ENCODE measurements at places on chromosomes 6 and 20.
A peak's percentile ranks its signal among the peaks of the same experiment; 100 is the strongest.

DNA sequence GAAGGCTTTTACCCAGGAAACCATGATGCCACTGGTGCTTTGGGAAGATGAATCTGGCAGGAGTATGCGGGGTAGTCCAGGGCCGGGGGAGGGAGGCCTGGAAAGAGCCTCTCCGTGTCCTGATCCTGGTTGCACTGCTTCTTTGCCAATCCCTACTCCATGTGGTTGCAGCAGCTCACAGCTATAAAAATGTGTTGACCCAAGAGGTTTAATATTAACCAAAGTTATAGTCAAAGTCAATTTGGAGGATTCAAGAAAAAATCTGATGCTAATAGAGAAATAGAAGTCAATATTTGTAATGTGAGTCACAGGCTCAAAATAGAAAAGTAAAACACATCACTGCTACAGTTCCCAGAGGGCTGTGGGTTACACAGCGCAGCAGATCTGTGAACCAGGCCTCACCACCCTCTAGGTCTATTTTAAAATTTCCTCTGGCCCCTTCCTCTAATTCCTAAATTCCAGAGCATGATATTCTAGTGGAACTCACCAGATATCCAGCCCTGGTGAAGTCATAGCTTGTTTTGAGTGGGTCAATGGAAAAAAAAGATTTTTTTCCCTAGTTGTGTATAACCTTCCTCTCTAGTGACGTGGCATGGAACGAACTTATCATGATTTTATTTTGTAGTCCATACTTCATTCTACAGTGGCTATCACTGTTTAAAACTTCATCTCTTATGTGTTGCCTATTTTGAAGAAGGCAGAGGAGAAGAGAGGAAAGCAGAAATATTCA is 63.2 kb upstream of the BMP2 start:
- no peak for DNase-seq

DNA sequence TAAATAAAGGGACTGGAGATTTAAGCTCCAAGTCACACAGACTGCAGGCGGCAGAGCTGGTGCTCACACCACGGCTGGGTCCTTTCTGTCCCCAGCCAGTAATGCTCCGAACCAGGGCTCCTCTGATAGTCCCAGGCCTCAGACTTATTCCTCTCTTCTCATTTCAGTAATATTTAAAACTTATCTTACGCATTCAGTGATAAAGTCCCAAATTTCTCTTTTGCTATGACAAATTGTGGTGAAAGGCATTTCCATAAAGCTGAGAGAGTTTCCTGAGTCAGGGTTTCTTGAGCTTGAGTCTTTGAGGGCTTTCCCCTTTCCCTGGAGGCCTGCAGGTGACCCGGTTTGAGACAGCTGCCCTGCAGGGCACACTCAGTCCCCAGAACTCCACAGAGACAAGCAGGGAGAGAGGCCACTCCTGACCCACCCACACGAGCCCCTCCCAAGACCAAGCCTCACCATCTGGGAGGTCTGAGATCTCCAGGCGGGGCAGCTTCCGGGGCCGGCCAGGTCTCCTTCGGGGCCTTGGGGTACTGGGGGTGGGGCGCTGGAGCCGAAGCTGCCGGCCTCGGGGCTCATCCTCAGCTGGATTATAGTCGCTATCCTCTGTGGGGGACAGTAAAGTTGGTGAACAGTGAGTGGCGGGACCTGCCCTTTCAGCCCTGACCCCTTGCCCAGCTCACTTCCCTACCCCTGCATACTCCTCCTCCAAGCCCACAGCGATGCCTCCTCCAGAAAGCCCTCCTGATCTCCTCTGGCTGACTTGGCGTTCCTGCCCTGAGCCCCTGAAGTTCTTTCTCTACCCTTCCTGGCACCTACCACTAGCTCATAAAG is 6.6 kb downstream of the ZNF335 start:
- DNase-seq = no peak

DNA sequence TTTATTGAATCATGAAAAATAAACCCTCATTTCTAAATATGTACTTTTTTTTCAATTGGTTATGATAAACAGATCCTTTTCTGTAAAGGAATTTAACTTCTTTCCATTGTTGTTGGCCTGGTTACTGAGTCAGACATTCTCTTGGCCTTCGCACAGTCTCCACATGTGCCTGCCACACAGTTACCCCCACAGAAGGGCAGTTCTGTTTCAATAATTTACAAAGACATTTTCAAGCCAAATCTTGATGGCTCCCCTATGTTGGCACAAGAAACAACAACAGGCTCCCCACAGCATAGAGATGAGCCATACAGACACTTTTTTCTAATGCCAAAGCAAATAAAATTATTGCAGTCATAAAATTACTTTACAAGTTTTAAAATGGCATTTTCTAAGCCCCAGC is 55.6 kb upstream of the BEND6 start:
- no peak for DNase-seq

- peak; percentile 13 for DNase-seq
Observed at GRCh38 chr20:25035921-25036320, 22.0 kb downstream of the ACSS1 start.

DNA sequence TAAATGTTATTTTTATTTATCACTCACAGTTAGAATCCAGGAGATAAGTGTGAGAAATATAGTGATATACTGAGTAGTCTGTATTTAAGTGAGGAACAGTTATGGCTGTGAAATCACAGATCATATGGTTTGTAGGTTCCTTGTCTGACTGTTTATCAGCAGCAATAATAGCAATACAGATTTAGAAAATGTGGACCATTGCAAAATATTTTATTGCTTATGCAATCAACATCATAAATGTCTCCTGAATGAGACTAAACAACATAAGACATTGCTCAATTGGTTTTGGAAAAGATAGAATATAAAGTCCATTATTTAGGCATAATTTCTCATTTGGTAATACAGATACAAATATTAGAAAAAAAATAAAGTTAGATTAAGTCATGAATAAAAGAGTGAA is 43.7 kb downstream of the CCDC170 start:
- DNase-seq = no peak

GRCh38 chr6:167781066-167781767 is 45.5 kb upstream of the AFDN start:
- DNase-seq = no peak

- no peak for DNase-seq
Observed at GRCh38 chr6:14986370-14986769, 259.5 kb upstream of the JARID2 start.

GRCh38 chr20:36666181-36666740 is 20.3 kb upstream of the SLA2 start:
- peak; percentile 5 for DNase-seq

DNA sequence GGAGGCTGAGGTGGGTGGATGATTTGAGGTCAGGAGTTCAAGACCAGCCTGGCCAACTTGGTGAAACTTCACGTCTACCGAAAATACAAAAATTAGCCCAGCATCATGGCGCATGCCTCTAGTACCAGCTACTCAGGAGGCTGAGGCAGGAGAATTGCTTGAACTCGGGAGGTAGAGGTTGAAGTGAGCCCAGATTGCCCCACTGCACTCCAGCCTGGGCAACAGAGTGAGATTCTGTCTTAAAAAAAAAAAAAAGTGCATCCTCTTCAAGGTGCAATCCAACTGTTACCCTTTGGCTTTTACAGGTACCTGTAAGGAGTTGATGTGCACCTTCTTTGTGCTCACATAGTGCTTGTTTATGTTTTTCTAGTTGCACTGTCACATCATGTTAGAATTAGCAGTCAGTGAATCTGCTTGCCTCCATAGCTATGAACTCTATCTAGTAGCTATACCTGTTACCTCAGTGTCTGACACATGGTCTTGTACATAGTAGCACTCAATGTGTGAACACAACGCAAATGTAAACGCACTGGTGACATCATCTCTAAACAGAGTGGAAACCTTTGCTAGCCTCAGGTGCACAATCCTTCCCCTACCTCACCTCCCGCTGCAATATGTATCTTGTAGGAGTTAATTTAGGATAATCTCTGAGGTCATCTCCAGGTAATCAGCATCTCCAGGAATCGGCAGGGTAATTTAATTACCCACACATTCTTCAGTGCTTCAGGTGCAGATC is 9.7 kb downstream of the MSH5 start:
- no peak for DNase-seq

DNA sequence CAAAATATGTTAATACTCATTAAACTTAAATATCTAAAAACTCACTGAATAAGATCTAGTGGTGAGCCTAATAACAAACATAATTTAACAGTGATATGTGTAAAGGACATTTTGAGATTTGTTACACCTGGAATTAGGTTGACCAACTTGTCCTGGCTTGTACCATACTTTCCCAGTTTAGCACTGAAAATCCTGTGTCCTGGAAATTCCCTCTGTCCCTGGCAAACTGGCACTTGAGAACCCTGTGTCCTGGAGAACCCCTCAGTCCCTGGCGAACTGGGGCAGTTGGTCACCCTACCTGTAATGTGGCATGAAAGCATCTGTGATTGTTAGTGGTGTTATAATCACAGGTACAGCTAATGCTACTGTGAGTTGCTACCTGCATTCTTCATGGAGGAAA is 6.9 kb upstream of the PRND start:
- no peak for DNase-seq

GRCh38 chr6:125230674-125231073 is 71.1 kb downstream of the HDDC2 start:
- DNase-seq = no peak

GRCh38 chr20:24913076-24913628 is 35.9 kb upstream of the CST7 start:
- no peak for DNase-seq

GRCh38 chr6:126923807-126924206 is 194.7 kb upstream of the RSPO3 start:
- no peak for DNase-seq

GRCh38 chr6:96304997-96305396 is 216.6 kb upstream of the UFL1 start:
- DNase-seq = no peak

DNA sequence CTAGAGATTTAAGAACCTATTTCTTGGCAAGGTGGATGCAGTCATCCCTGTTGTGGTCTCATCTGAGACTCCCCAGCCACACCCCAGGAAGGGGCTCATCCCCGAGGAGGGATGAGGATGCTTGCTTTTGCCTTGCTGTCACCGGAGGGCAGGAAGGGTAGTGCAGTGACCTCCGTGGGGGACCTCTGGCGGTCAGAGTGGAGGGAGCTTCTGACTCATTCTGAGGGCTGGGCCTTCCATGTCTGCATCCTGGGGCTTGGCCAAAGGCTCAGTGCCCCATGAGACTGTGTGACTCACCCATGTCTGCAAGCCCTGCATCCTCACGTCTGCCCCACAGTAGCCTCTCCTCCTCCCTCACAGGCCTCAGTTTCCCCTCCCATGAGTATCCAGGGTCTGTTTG is 38.7 kb downstream of the UQCC2 start:
- no peak for DNase-seq

GRCh38 chr20:10565922-10566897 is 107.6 kb downstream of the JAG1 start:
- DNase-seq = no peak

DNA sequence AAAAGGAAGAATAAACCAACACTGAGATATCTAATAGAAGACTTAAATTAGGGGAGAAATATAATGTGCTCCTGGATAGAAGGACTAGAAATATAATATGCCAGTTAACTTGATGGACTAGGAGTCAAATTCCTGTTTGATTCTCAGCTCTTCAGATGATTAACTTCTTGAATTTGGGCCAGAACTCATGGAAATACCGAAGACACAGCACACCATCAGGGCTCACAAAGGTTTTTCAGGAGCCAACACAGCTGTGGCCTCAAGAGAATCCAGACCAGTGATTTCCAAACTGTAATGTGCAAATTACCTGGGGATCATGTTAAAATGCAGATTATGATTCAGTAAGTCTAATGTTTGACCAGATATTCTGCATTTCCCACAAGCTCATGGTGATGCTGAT is 33.8 kb upstream of the LRRC1 start:
- no peak for DNase-seq

- DNase-seq = no peak
Observed at GRCh38 chr6:158978757-158979156, 21.2 kb downstream of the RSPH3 start.

- DNase-seq = no peak
Observed at GRCh38 chr6:23301556-23301955, 732.2 kb downstream of the HDGFL1 start.

DNA sequence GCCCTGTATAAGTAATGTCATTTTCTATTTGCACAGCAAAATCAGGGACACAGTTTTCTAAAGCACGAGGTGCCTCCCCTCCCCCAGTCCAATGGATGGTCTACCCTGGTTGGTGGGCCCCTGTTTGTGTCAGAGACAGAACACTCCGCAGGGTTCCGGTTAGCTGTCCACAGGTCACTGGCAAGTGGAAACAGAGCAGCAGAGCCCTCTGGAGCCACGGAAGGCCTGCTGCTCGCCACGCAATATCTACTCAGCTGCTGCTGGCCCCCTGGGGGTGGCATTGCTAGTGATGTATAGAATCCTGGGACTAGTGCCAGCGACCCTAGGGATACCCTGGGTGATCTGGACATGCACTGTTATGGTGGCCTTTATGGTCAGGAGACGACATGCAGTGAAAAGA is 50.4 kb downstream of the RIN2 start:
- DNase-seq = no peak

DNA sequence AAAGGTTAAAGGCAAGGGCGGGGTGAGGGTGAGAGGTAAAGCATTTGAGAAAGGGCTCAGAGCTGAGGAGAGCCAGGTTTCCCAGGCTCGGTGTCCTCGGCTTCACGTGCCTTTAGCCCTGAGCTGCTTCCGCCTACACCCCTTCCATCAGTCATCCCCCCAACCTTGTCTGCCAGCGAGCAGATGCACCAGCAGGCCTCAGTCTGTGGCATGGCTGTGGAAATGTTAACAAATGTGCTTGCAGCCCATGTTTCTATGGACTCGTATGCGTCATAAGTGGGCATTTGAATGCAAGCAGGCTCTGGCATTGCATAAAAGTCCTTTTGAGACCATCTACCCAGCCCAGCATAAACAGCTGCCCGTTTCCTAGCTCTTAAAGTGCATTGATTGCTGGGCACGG is 88.8 kb downstream of the SYNJ2 start:
- DNase-seq = no peak

GRCh38 chr6:43740321-43740960 is 29.6 kb upstream of the VEGFA start:
- no peak for DNase-seq

DNA sequence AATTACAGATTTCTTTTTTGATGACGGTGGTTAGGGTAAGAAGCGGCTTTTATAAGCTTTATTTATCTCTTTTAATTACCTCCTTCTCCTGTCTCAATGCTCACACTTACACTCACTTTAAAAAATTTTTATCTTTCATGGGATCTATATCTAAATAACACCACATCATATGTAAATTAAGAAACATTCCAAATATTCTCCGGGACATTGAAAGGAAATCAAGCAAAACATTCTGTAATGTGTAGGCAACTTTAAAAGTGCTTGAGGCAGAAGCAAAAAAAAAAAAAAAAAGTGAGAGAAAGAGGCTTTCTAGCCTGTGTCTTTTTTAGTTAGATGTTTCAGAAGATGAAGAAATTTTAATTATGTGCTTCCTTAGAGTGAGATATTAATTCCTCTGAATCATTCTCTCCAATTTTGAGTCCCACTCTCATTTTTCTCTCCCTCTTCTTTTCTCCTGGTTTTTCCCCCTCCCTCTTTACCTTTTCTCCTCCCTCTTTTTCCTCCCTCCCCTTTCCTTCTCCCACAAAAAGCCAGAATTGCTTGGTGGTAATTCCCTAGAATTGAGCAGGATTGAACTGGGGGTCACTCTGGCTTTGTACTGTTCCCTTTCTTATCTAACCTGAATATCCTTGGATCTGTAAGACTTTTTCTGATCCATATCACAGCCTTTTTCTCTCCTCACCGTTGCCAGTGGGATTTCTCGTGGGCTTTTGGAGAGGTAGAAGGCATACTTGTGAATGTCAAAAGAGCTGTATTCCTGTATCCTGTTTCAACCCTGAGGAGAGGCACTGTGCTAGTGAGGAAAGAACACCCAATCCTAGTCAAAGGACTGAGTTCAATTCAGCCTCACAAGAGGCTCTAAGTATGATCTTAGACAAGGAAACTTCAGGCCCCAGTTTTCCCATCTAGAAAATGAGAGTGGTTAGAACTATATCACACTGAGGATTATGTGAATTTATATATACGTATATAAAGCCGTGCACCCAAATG is 30.4 kb downstream of the KCNQ5 start:
- DNase-seq = no peak

All from stimulated activated naive CD4-positive, alpha-beta T cell (primary cell).